RKO (cell line): ENCODE measurements at places on chromosomes 16 and 17.

- DNase-seq, result no peak
Measured at GRCh38 chr16:1540556-1540855, 7.0 kb downstream of the TMEM204 start.

- no peak for DNase-seq
Measured at GRCh38 chr16:68528233-68528632, 10.9 kb upstream of the ZFP90 start.

DNA sequence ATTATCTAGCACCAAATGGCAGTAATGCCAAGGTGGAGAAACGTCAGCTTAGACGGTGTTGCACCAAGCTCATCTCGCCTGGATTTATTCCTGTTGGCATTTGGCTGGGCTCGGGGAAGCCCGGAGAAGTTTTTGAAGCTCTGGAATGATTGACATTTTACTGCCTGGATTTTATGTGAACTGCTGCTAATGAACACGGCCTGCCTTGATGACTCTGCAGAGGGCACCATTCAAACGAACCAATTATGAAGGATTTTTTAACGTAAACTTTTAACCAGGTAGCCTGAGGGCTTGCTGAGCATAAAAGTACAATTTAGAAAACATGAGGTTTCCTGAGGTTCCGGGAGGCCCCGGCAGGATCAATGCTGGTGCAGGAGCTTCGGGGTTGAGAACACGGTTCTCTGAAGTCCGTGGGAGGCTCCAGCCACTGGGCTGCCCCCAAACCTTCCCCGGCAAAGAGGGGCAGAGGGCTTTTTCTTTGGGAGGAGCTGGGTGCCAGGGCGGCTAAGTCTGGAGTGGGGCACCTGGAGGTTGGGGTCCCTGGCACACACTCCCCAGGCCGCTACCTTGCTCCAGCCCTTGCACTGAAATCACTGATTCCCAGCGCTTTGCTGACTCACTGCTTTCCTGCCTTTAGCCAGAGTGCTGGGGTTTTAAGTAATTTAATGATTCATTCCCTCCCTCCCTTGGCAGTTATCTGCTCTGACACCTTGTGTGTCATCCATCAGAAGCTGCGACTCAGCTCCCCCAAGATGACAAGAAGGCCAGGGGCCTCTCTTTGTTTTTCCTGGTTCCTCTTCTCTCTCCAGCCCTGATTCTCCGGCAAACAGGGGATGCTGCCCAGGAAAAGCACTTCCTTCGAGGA is 161.2 kb upstream of the IRX3 start:
- DNase-seq, result peak; percentile 90

DNA sequence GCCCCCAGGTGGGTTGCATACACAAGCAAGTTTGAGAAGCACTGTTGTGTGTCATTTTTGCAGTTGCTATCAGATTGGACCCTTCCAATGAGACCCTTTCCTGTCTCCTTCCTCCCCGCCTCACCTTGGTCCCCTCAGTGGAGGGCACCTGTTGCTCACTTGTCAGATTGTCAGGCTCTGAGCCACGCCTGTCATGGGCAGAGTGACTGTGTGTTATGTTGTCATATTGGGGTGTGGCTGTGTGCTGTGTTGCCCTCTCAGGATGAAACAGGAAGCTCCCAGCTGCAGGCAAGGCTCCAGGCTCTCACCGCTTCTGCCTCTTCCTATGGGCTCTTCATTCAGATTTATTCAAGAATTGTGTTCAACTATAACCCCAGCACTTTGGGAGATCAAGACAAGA is 302.9 kb downstream of the CPPED1 start:
- DNase-seq, result no peak

DNA sequence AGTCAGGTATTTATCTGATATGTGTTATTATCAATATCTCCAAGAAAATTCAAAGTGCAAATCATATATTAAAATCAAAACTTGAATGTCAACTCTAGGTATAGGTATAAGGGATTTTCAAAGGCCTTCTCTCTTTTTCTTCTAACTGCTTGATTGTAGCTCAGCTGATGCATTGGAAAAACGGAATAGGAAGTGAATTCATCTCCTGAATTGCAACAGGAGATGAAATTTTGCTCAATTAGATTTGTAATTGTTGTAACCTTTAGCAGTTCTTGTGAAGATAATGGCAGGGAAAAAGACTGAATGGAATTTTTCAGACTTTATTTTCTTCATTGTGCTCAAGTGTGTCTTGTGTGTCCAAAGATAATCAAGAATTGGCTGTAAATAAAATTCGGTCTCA is 190.2 kb upstream of the KCNJ16 start:
- DNase-seq, result no peak

GRCh38 chr17:39903158-39903884 is 15.1 kb downstream of the GSDMB start:
- DNase-seq, result no peak

DNA sequence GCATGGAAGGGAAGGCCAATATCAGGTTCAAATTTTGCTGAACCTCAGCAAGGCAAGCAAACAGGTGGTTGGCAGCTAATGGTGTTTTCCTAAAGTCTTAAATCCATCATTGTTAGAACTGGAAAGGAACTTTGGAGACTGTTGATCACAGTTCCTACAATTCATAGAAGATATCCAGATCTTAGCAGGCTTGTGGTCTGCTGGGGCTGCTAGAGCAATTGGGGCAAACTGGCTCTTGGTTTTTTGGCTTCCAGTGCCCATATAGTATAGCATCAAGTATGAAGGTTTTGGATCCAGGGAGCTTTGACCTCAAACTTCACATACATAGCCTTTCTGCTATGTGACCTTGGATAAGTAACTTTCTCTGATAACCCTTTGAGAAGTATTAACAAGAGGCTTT is 49.7 kb downstream of the IGF2BP1 start:
- DNase-seq, result no peak

DNA sequence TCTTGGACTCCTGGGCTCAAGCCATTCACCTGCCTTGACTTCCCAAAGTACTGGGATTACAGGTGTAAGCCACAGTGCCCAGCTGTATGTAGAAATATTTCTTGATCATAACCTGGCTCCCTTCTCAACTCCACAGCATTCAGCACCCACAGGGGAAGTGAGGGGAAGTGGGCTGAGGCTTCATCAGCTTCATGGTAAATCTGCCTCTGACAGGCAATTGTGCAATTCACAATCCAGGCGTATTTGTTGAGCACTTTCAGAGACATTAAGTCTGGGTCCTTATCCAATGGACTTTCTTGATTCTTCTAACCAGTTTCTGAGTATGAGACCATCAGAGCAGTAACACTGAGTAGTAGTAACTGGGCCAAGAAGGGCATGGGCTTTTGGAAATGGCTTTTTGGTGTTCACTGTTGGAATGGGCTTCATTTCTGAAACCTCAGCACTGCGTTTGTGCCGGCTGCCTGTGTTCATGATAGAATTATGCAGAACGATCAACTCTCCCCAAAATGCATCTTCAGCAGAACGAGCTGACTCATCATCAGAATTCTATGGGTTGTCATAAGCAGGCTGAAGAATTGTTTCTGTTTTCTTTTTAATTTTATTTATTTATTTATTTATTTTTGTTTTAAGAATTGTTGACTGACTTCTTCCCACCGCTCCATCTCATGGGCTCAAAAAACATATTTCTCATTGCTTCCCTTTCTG is 28.9 kb downstream of the FAM20A start:
- DNase-seq, result no peak

DNA sequence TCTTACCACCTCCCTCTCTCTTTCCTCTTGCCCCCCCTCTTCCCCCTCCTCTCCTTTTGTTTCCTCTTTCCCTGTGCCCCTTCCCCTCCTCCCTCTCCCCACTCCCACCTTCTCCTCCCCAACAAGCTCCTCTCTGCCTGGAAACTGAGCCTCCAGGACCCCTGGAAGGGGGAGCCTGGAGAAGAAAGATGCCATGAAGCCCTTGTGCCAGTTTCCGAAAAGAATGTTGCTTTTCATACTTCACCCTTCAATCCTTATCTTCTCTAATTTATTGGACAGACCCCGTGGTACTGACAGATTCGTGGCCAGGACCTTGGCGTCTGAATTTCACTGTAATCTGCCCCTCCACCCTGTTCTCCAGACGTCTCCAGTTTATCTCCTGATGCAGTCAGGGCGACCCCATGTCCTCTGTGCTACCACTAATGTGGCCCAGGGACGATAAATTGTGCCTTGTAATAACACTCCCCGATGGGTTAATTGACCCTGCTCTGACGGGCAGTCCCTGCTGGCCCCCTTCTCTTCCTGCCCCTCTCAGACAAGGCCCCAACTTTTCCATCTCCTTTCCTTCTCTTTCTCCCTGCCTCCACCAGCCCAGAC is 138.4 kb upstream of the GSE1 start:
- no peak for DNase-seq

DNA sequence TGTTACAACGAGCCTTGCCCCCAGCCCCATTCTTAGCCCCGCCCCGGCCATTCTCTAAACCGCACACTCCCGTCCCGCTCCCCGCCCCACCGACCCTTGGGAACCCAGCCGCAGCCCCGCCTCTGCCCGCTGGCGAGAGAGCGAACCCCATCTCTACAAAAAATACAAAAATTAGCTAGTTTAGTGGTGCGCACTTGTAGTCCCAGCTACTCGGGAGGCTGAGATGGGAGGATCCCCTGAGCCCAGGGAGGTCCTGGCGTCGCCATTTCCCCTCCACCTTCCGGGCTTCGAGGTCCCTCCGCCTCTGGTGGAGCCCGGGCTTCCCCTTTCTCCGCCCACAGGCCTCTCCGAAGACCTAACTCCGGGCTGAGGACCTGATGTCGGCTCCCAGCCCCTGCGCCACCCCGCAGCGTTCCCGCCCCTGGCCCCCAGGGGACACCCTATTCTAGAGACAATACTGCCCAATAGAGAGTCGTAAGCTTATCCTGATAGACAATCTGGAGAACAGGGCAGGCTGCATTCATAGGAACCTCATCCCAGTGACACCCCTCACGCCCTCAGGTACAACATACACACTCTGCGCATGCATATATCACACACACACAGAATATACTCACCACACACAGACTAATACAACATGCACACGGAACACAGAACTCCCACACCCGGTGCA is 480 bp upstream of the PROCA1 start:
- DNase-seq, result no peak

GRCh38 chr16:8960788-8961109 is 3.0 kb downstream of the USP7 start:
- no peak for DNase-seq

- no peak for DNase-seq
Measured at GRCh38 chr16:66858740-66859396, 14.7 kb downstream of the CA7 start.

- no peak for DNase-seq
Measured at GRCh38 chr17:2108170-2108569, 53.3 kb downstream of the HIC1 start.

- no peak for DNase-seq
Measured at GRCh38 chr17:4504188-4504587, 5.5 kb downstream of the SPNS2 start.

- no peak for DNase-seq
Measured at GRCh38 chr17:22409160-22409751, 716.9 kb downstream of the KCNJ18 start.
